ENCODE measurements at places on chromosomes 3 and 15.

DNA sequence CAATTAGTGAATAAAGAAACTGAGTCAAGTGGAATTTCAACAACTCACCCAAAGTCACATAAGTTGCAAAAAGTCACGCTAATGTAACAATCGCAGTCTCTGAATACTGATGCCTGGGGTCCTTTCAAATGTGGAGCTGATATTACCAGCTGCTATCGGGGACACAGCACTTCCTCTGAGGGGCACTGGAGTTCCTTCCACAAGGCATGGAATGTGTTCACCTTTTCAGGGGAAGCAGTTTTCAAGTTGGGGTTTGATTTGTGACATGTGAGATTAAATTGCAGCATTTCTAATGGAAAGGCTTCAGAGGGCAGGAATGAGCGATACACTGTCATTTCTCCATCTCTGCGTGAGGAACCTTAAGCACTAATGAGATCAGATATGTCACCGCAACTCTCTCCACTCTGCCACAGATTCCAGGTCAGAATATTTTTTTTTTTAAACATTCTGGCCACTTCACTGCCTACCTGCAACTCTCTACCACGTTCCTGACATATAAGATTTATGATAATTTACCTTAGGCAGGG lies 807.2 kb upstream of the CFAP20DC start:
- no peak for DNase-seq

- DNase-seq, result no peak
These were observed 19.4 kb downstream of the RIOX2 start for GRCh38 chr3:97952872-97953271.

DNA sequence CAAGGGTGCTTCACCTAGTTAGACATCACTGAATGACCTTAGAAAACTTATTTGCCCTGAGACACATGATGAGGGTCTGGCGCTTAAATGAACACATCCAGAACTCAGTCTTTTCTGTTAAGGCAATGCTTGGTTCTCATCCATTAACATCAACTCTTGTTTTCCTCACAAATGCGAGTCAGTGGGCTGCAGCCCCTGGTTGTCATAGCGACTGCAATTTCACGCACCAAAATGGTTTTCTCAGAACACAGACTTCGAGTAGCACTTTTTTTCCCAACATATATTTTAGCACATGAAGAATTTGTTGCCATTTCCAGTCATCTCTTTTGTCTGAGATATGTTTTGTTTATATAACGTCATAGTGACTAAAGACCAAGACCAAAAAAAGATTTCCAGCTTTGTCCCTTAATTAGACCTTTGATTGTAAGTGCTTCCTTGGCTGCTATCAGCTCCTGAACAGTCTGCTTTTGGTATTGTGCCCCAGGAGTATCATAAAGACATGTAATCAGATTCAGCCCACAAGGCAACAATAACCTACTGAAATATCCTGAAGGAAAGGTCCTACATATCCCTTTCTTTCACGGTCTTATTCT lies 68.5 kb downstream of the GPR176 start:
- DNase-seq, result no peak

DNA sequence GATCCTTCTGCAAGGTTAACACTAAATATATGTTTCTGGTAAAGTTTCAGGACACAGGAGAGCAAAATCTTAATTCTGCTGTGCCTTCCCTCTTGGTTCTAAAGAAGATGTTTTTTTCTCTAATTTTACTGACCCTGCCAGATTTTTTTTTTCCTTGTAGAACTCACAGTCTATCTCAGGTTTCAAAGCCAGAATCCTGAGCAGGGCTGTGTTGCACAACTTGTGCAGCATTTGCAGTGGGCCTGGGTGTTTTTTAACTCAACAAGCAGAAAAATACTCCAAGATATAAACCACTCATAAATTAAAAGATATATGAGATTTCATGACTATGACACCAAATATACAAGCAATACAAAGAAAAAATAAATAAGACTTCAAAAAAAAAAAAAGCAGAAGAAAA lies 40.2 kb upstream of the ARF4 start:
- no peak for DNase-seq

DNA sequence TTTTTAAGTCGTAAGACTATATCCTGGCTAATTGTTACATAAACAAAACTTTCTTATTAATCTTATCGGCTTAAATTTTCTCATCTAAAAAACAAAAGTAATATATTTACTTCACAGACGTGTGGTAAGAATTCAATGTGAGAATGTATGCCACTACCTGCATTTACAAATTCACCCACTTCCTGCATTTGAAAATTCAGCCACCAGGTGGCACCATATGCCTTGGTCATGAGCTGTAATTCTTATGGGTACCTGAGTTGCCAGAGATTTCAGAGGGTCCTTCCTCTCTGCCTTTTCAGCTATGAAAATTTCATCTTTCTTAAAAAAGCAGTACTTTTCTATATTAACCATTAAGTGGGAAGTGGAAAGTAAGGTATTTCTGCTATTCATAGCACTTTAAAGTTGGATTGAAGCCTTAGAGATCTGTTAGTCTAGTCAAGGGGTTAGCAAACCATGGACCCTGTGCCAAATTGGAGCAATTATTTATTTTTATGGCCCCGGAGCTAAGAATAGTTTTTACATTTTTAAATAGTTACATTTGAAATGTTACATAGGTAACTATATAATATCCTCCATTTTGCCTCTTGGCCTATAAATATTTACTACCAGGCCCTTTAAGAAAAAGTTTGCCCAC lies 127.8 kb downstream of the HCN4 start:
- DNase-seq, result peak; percentile 75

GRCh38 chr15:88419830-88420229 lies 47.4 kb downstream of the MRPL46 start:
- DNase-seq, result no peak

- no peak for DNase-seq
These were observed 273.8 kb upstream of the DCBLD2 start for GRCh38 chr3:99175276-99175812.

- DNase-seq, result no peak
These were observed 154.5 kb upstream of the ATP10A start for GRCh38 chr15:26017665-26018064.

- no peak for DNase-seq
These were observed 1162.6 kb downstream of the ROBO1 start for GRCh38 chr3:78605178-78605577.

- DNase-seq, result no peak
These were observed 214.4 kb downstream of the OCA2 start for GRCh38 chr15:27884726-27885125.

GRCh38 chr15:88897456-88898194 lies 2.3 kb upstream of the HAPLN3 start:
- DNase-seq, result peak; percentile 80

DNA sequence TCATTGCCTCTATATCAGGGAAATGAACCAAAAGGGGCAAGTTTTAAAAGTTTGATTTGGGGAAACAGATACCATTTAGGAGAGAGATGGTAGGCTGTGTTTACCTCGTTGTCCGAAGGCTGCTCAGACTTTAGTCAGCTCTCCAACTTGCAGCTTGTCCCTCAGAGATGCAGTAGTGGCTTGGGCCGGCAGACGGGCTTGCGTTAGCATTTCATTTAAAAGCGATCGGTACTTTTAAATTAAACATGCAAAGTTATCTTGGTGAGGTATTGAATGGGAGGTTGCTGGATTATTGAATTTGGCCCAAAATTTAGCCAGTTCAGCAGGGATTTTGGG lies 26.2 kb downstream of the EEFSEC start:
- DNase-seq, result no peak
